ENCODE measurements at places on chromosomes 5 and 9. TPM values are rescaled to one million over a fixed set of nuclear protein-coding genes. Genes with fewer than 3 reads are reported as not detected.

Gene PPP1R26
- 0.26 TPM for total RNA-seq

Gene FANCC
- 11.8 TPM for total RNA-seq

Gene TEX10
- 17.3 TPM for total RNA-seq

Gene QRFP
- total RNA-seq = not detected

Gene MLANA
- not detected for total RNA-seq

Gene FOXD4
- not detected for total RNA-seq

Gene MZB1
- total RNA-seq = 7.8 TPM

Gene SEMA5A
- total RNA-seq = 0.08 TPM

Gene MAMDC4
- total RNA-seq = 13.4 TPM

Gene PCDHA10
- total RNA-seq = not detected

Gene SLC4A9
- total RNA-seq = 0.68 TPM

Gene SLC6A3
- total RNA-seq = not detected

Gene RRAGA
- total RNA-seq = 45.7 TPM

Gene ACTBL2
- not detected for total RNA-seq

Gene NDST1
- total RNA-seq = 0.93 TPM

Gene ADRA1B
- total RNA-seq = not detected

Gene SLC6A7
- not detected for total RNA-seq

Gene LCN1
- not detected for total RNA-seq

Gene C9orf153
- not detected for total RNA-seq

Gene TNFSF15
- total RNA-seq = 2.1 TPM

Gene CDX1
- total RNA-seq = not detected

Gene OBP2B
- not detected for total RNA-seq

Gene LEAP2
- 4.0 TPM for total RNA-seq

Gene IFNB1
- not detected for total RNA-seq

Gene TAF11L10
- not detected for total RNA-seq

Gene ADGRV1
- total RNA-seq = not detected

Gene CCNJL
- not detected for total RNA-seq

Gene FAM78A
- total RNA-seq = 112 TPM

Gene MBLAC2
- 6.2 TPM for total RNA-seq

Gene RNF180
- total RNA-seq = not detected

Gene PLPP7
- 0.34 TPM for total RNA-seq

Gene SNCB
- total RNA-seq = not detected
